Substantia nigra (tissue), 51 donors: ENCODE measurements at places on chromosomes 3 and 15.

GRCh38 chr3:162555761-162556160 is 1059.2 kb downstream of the OTOL1 start:
- no peak for DNase-seq

DNA sequence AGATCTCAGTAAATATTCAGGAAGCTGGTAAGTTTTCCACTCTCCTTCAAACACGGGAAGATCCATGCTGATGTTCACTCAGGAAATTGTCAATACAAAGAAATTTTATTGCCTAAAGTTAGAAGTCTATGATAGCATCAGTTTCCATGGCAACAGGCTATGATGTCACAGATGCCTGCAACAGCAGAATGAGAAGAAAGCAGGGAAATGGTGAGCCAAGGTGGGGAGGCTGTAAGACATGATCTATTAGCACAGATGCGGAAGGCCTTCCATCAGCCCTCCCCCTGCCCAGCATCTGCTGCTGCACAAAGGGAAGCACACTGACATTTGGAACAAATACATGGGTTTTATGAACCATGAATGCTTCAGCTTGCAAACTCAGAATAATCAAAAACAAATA is 28.6 kb downstream of the EPHB1 start:
- no peak for DNase-seq

DNA sequence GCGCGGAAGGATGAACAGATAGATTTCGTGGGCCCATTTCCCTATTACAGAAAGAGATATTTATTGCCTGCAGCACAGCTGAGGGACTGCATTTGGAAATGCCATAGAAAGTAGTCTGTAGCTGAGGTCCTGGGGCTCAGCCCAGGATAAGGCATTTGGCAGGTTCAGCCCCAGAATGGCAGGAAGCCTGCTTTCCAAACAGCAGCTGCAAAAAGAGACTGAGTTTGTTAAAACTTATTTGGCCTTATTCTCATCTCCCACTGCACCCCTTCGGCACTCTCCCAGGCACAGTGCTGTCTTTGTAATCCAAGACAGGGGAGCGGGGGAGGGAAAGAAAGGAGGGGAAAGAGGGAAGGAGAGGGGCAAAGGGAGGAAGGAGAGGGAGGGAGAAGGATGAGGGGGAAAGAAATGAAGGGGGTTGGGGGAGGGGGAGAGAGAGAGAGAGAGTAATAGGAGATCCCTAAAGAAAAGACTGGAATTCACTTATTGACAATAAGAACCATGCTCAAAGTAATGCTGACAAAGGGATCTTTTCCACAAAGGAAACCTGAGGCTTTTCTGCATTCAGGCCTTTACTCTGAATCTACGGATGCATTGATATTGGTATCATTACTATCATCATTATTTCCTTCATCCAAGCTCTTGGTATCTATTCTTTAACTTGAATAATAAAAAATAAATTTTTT is 94.0 kb upstream of the LRRN1 start:
- DNase-seq = peak; percentile 3

DNA sequence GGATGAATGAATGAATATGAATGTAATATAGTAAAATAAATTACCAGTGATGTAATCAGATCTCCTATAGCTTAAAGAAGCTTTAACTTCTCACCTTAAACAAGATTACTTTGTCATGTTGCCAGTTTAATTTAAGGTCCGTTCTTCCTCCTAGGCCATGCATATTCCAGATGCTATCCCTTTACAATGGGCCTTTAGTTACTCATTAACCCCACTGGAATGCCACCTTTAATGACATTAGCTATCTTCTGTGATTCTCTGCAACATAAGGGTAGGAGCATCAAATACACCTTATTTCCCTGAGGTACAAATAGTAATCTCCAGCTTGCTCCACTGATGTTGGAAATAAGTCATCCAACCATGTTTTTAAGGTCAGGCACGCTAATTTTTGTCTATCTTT is 63.0 kb upstream of the TIMP4 start:
- no peak for DNase-seq

- no peak for DNase-seq
Observed at GRCh38 chr15:57423599-57424140, 47.4 kb downstream of the CGNL1 start.

DNA sequence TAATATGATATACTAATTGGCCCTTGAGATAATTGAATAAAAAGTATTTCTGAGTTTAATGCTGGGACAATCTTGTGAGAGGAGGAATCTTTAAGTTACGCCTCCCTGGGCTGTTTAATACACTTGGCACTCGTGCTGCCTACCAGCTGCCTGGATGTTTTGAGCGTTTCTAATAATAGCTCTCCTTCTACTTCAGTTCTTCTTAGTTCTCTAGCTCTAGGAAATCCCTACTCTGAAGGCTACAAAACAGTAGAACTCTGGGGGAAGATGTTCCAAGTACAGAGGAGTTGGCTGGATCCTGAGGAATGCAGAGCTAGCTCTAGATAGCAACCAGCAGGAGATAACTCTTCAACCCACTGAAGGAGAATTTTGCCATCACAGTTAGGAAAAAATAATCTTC is 3.5 kb downstream of the NAALADL2 start:
- no peak for DNase-seq

- DNase-seq = no peak
Observed at GRCh38 chr3:185046164-185046515, 106.7 kb downstream of the C3orf70 start.

DNA sequence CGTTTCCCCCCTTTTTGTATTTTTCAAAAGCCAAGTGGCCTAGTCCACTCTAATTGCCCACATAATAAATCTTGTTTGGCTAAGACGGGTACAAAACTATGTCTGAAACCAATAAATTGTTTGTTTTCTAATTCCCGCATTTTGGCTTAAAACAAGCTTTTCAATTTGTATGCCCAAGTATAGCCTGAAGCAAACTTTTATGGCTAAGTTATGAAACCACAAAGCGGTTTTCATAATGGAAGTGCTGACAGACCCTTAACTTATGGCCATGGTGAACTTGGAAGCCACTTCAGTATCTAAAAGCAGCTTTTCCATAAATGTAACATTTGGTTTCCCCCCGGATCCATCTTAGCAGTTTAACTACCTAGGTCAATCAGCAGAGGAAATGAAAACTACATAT is 29.9 kb upstream of the POLR2M start:
- no peak for DNase-seq

DNA sequence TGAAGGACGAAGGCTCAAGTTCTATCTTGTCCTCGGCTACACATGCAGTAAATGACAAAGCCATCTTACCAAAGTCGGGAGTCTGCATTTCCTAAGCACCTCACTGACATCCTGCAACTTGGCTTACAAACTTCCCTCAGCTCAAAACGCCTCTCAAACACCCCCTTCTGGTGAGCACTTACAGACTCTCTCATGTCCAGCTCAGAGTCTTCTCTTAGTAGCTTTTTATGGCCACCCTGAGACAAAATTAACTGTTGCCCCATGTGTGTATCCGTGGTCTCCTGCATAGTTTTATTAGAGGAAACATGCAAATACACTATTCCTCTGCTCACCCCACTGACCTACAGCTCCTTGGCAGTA is 819.7 kb downstream of the FHIT start:
- DNase-seq = no peak

DNA sequence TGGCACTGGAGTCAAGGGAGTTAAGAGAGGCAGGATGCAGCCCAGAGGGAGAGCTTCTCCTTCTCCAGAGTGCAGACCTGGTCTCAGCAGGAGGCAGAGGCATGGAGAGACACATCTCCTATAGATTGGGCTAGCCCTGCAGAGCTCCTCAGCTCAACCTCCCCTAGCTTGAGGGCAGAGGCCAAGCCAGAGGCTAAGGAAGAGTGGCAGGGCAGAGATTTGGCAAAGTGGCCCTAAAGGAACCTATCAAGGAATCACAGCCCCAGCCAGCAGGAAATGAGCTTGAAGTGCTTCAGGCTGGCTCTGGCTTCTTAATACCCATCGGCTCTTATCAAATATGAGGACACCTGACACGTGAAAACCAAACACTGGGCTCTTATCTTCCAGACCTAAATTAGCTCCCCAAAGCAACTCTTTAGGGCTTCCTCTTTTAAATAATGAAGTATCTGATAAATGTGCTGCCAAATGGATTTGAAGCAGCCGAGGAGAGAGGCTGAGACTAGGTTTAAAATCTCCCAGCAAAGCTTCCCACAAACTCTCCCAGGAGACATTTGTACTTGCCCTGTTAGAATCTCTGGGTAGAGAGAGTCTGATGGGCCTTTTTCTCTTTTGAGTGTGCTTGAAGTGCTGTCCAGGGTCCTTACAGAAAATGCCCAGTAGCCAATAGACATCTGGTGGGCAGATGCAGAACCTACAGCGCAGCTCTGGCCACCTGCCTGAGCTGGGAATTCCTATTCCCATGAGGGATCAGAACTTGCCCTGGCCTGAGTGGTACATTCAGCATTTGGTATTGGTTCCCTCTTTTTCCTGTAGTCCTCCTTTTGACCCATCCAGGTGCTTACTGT is 271.4 kb downstream of the CLSTN2 start:
- no peak for DNase-seq

- DNase-seq = peak; percentile 12
Observed at GRCh38 chr15:90959894-90960293, 5.2 kb downstream of the RCCD1 start.

DNA sequence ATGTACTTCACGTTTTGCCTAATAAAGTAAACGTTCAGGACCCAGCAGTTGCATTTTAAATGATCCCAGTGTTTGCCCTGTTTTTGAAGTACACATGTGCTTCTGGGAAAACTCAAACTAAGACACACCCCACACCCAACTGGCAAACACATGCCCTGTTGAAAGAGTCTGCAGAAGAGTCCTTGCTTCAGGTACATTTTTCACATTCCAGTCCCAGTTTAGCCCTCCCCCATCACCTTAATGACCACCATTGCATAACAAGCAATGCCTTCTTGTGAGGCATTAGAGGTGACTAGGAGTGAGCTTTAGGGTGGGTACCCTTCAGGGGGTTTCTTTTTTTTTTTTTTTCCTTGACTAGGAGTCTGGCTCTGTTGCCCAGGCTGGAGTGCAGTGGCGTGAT is 322.3 kb downstream of the CNTN4 start:
- DNase-seq = no peak

- no peak for DNase-seq
Observed at GRCh38 chr3:12246497-12247163, 42.2 kb upstream of the PPARG start.

DNA sequence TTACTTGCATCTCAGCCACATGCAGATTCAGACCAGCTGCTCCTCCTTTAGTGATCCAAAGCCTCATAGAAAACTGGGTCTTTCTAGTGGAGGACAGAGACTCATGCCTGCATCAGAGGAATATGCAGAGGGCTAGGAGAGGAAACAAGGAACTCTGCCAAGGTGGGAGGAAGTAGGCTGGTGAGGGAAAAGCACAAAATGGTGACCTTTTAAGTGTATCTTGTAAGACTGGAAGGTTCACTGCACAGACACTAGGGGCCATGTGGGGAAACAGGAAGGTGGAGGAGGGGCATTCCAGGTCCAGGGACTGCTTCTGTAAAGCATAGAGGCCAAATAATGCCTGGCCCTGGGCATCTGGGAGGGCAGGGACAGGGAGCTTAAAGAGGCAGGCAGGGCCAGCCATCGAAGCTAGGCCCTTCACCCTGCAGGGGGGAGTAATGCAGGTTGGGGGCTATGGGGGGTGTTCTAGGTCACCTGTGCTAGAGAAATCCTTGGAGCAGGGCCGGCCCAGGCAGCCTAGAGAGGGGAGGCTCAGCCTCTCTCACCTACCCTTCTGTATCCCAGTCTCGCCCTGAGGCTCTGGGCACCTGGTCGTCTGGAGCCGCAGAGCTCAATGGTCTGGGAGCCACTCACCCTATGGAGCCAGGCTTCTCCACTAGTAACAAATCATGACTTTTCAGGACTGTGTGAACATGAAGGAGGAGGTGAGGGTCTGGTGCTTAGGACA is 117.7 kb downstream of the DNAJB8 start:
- no peak for DNase-seq

DNA sequence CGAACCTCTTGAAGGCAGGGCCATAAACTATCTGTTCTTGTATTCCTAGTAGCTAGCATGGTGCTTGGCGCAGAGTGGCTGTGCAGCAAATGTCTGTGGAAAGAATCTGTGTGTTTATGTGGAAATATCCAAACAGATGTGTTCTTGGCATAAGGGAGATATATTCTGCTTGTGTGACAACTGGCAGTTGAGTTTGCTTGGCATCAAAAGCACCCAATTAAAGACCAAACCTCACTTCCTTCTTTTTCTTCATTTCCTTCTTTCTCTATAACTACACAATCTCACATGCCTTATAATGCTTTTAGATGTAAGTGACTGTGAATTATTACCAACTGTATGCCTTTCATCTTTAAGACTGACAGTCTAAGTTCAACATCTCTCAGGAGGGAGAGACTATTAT is 296.5 kb downstream of the SLC9A9 start:
- no peak for DNase-seq

DNA sequence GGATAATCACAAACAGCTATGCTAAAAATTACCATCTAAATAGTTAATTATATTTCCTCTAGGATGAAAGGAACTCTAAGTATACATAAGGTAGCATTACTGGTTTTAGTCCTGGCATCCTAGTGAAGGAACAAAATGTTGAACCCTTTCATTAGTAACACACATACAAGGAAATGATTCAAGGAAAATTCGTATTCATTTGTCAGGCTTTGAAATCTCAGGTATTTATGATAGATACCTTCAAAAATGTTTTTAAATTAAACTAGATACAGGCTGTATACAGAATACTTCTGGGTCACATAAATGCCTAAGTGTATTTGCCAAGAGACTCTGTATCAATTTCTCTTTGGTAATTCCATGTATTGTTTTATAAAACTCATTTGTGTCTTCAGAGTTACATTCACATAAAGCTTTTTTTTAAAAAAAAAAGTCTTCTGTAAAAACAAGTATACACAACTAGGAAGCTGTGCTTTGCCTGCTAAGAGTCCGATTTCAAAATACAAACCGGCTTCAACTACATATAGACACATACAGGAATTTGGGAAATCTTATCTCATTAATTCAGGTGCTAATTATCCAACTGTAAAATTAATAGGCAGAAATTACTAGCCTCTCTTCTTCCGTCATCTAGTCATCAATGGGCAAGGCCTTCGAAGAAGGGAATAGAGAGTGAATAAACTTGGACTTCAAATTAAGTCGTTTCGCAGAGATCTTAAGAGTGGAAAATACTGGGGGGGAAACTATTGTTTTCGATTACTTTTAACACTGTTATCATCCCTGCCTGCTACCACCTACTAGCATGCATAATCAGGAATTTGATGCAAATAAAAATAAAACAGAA is 1.3 kb downstream of the SECISBP2L start:
- DNase-seq = no peak

- DNase-seq = no peak
Observed at GRCh38 chr3:135762188-135762856, 203.2 kb upstream of the PPP2R3A start.

GRCh38 chr15:70132139-70132538 is 34.4 kb upstream of the TLE3 start:
- no peak for DNase-seq

DNA sequence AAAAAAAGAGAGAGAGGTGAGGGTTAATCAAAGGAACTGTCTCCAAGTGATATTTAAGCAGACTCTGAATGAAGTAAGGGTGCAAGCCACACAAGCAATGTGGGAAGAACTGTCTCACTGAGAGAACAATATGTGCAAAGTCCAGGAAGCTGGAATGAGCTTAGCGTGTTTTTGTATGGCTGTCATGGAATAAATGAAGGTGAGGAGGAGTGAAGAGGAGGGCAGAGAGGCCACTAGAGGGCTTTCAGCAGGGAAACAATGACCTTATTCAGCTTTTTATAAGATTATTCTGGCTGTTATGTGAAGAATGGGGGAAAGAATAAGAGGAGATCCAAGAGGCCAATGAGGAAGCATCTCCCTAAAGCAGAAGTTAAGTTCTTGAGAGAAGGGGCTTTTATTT is 86.9 kb upstream of the COL8A1 start:
- no peak for DNase-seq
